ENCODE measurements at places on chromosomes 2 and 18.

- no peak for DNase-seq
Observed at GRCh38 chr2:222576171-222577081, 79.5 kb downstream of the FARSB start.

DNA sequence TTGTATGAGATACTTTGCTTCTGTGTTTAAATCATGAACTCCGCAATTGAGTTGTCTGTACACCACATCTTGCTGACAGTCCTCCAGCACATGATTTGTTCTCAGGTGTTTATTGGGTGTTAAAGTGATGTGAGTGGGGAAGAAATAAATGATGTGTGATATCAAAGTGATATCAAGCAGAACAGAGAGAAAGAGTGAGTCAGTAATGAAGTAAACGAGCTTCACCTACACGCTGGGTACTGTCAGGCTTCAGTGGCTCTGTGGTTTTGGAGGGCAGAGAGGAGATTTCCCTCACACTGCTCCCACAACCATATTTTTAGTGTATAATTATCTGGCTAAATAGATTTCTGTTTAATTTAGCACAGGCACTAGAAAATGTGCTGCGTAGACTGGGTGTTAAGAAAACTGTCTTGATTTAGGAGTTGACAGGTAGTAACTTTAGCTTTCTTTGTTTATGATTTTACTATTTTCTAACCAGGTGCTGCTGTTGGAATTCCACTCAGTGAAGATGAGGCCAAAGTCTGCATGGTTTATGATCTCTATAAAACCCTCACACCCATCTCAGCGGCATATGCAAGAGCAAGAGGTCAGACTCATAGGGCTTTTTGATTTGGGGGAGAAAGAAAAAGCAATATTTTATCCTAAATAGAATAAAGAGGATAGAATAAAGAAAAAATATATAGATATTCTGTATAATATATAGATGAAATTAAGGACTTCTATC is 21.2 kb downstream of the ATIC start:
- DNase-seq = no peak

- peak; percentile 20 for DNase-seq
Observed at GRCh38 chr2:171798156-171798820, 95.8 kb downstream of the SLC25A12 start.

DNA sequence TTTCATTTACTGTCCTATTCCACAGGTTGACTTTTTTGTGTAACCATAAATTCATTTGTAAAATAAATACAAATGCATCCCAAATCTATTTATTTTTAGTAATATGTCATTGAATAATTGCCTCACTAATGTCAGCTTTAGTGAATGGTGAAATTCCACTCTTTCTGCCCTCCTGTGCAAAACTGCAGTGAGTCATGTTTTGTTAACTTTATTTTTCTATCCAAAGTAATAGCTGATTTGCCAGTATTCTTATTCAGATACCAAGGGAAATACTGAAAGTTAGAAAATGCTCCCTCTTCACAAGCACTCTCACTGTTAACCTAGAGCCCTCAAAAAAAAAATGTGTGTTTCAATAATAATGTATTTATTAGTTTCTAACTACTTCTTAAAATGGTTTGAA is 322.8 kb downstream of the RIT2 start:
- DNase-seq = no peak

DNA sequence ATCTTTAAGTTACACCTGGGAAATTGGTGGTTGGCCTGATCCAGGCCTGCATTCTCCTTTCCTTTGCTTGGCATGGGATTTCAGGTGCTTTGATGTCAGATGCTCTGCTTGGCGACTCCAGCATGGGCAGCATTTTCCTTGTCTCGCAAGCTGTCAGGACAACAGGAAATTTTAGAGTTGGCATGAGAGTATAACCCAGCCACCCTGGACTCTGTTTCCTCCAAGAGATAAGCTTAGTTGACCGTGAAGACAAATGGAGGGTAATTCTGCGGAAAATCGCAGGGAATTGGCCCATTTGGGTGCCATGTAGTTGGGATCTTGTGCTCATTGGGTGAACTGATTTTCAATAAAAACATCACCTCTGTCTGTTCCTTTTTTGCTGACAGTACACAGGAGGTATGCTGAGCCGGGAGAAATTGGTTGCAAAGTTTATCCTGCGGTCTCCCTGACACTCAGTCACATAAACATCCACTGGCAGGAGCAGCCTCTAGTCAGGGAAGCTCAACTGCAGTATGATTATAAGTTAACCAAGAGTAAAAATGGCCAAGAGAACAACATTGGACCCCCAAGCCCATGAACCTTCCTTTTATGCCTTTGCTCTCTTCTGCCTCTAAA is 409.9 kb downstream of the SETBP1 start:
- DNase-seq = no peak

DNA sequence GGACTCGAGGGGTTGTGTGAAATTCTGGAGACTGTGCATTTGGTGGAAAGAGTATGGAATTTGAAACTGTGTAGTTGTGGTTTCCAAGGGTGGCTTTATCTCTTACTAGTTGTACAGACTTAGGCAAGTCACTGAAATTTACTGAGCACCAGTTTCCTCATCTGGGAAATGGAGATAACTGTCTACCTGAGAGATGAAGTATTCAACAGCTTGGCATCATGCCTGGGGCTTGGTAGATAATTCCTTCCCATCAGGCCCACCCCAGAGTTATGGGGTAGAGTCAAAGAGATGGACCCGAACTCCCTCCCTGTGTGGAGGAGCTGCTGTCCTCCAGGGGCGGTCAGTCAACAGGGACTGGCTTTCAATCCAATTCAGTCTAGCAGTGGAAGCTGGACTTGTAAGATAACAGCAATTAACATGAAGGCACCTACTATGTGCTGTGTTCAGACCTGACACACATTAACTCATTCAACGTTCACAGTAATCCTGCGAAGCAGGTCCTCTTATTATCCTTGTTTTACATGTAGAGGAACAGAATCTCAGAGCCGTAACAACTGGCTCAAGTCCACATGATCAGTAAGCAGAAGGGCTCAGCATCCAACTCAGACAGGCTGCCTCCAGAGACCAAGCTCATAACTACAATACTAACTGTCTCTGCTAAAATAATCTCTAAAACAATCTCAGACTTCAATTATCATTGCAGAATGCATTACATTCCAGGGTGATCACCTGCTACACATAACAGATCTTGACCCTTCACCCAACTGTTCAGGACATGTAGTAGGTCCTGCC is 432.1 kb downstream of the LPIN1 start:
- DNase-seq = no peak

DNA sequence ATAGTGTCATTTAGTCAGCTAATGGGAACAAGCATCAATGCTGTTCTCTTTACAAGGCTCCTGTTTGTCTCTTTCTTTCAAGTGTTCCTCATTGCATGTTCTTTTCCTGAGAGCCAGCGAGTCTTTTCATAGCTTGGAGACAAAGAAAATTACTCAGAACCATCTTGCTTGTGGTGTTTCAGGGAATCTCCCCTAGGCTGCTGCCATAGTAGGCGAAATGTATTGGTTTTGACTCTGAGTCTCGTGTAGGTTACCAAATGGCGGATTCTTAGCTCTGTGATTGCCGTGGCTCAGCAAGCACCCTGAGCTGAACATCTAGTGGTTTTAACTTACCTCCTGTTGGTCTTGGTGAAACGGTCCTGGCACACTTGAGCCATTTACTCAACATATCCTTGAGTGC is 68.7 kb downstream of the RHBDD1 start:
- DNase-seq = no peak

DNA sequence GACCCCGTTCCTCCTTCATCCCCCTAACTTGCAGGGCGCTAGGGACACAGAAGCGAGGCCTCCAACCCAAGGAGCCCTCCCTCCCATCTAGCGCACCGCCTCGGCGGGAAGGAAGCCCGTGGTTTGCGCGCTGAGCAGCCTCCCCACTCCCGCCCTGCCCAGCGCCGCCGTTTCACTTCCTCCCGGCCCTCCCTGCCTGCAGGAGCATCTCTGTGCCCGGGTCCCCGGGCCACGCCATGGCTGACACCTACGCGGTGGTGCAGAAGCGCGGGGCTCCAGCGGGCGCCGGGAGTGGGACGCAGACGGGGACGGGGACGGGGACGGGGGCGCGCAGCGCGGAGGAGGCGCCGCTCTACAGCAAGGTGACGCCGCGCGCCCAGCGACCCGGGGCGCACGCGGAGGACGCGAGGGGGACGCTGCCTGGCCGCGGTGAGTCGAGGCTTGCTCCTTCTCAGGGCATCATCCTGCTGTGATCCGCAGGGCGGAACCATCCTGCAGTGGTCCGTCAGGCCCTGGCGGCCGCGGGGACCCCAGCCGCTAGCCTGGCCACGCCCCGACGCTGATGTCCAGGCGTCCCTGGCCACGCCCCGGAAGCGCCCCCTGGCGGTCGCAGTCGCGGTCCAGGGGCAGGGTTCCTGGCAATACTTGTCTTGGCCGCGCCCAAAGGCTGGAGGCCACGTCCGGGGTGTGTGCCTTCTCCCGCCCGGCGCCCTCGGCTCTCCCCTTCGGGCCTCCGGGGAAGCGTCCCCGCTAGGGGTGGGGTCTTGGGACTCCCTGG is 16.4 kb downstream of the PTPN18 start:
- DNase-seq = no peak

GRCh38 chr2:42103829-42104228 is 56.0 kb downstream of the PKDCC start:
- DNase-seq = no peak

DNA sequence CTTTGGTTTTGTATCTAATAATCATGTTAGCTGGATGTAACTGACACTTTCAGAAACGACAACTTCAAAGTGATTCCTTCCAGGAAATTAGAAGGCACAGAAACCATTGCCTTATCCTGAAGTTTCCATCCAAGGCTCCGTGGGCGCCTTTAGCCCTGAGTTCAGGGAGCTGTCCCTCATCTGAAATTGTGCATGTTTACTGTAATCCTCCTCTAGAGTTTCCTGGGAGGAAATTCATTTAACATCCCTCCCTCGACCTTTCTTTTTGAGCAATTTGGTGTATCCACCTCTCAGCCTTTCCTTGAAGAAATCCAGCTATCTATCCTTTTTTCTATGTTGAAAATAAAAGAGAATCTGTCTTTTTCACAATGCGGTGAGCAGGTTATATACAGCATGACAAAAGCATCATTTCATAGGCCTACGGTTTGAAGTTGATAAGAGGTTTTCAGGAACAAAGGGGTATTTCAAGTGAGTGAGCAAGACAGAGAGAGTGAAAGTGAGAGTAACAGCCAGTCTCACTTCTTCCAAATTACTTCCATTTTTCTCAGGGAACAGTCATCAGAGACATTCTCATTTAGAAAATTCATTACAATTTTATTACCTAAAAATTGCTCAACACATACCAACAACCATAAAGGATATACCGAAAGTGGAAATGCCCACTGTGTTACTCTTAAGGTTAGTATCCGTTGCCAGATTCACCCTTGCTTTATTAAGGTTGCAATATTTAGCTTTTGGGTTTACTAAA is 167.3 kb downstream of the MREG start:
- DNase-seq = no peak

GRCh38 chr2:33467413-33467812 is 9.0 kb upstream of the RASGRP3 start:
- DNase-seq = no peak

GRCh38 chr18:63908858-63909257 is 1.1 kb downstream of the SERPINB10 start:
- no peak for DNase-seq

GRCh38 chr18:58960946-58961722 is 96.5 kb downstream of the ZNF532 start:
- DNase-seq = no peak

DNA sequence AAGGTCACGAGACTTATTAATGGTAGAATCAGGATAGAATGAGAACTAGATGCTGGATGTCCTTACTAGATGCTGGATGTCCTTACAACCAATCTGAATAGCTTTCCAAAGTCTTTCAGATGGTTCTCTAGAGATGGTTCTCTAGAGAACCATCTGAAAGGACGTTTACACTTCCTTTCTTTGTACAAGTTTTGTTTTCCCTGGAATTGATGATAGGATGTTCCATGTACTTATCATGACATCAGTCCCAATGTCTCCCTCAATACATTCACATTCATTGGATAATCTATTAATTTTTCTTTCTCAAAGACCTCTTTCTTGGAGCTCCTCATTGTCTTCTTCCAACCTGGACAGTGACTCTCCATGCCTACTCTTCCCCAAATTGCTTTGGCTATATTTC is 28.2 kb upstream of the RUFY4 start:
- DNase-seq = no peak

GRCh38 chr2:26444236-26444635 is 33.7 kb downstream of the OTOF start:
- no peak for DNase-seq

GRCh38 chr18:42178376-42179080 is 223.5 kb downstream of the PIK3C3 start:
- DNase-seq = no peak

- DNase-seq = no peak
Observed at GRCh38 chr2:151037434-151037833, 224.2 kb downstream of the RBM43 start.

GRCh38 chr18:37298816-37299215 is 266.8 kb downstream of the CELF4 start:
- no peak for DNase-seq

GRCh38 chr2:118388771-118389170 is 300.5 kb downstream of the INSIG2 start:
- DNase-seq = no peak

DNA sequence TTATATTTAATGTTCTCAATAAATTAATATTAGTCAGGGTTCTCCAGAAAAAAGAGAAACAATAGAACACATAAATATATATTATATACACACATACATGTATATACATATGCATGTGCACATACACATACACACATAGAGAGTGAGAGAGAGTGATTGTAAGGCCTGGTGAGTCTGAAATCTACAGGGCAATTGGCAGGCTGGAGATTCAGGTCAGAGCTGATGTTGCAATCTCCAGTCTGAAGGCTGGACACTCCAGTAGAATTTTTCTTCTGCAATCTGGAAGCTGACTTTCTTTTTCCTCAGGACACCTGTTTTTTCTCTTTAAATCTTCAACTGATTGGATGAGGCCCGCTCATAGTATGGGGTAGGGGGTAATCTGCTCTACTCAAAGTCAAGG is 3.2 kb downstream of the TMEM182 start:
- no peak for DNase-seq

GRCh38 chr2:893311-893710 is 57.3 kb upstream of the SNTG2 start:
- DNase-seq = no peak

GRCh38 chr18:2986150-2986865 is 26.6 kb downstream of the LPIN2 start:
- DNase-seq = no peak

- DNase-seq = peak; percentile 24
Observed at GRCh38 chr2:121910139-121910538, 154.7 kb downstream of the TSN start.

GRCh38 chr2:160562730-160563129 is 69.1 kb upstream of the RBMS1 start:
- no peak for DNase-seq

GRCh38 chr2:30948130-30948529 is 140.9 kb upstream of the CAPN13 start:
- DNase-seq = no peak

DNA sequence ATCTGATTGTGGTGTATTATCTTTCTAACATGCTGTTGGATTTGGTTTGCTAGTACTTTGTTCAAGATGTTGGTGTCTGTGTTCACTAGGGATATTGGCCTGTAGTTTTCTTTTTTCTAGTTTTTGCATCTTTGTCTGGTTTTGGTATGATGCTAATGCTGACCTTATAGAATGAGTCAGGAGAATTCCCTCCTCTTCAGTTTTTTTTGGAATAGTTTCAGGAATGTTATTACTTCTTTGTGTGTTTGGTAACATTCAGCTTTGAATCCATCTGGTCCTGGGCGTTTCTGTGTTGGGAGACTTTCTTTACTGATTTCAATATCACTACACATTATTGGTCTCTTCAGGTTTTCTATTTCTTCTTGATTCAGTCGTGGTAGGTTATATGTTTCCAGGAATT is 124.2 kb upstream of the EPB41L5 start:
- peak; percentile 73 for DNase-seq

- no peak for DNase-seq
Observed at GRCh38 chr2:53938904-53939303, 31.9 kb downstream of the PSME4 start.

Data from GM04503 (cell line).